ENCODE measurements at places on chromosomes 5 and 9.

DNA sequence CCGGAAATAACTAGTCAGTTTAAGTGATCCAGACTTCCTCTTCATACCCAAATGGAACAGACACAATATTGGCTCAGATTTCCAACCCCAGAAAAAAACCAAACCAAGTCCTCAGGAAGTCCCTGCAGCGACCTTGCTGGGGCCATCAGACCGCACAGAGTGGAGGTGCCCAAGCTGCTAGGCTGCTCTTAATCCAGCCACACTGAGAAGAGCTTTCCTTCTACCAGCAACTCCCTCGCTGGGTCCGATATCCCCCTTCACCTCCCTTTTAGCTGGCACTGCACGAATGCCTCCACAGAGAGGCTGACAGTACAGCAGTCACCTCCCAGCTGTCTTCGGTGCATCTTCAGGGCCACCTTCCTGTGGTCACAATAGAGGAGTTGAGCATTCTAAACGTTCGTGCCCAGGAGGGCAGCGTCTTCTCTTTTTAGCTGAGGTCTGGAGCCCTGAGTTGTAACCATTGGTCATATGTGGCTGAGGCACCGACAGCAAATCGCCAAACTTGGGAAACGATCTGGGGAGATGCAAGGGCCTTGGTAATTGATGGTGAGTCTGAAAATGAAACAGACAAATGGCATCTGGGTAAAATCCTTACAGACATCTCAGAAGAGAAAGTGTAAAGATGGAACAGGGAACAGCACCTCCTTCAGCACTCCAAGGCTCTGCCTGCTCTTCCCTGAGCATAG is 5.7 kb downstream of the NAIF1 start:
- no peak for DNase-seq

DNA sequence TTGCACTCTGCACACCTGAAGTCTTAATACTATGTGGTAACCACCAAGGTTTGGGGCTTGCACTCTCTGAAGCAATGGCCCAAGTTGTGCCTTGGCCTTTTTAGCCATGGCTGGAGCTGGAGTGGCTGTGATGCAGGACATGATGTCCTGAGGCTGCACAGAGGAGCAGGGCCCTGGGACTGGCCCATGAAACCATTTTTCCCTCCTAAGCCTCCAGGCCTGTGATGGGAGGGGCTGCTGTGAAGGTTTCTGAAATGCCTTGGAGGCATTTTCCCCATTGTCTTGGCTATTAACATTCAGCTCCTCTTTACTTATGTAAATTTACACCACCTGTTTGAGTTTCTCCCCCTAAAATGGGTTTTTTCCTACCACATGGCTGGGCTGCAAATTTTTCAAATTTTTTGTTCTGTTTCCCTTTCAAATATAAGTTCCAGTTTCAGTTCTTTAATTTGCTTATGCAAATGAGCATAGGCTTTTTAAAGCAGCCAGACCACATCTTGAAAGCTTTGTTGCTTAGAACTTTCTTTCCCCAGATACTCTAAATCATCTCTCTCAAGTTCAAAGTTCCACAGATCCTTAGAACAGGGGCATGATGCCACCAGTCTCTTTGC is 237.4 kb upstream of the DMAC1 start:
- no peak for DNase-seq

GRCh38 chr5:165139262-165139661 is 1633.8 kb downstream of the MAT2B start:
- no peak for DNase-seq

DNA sequence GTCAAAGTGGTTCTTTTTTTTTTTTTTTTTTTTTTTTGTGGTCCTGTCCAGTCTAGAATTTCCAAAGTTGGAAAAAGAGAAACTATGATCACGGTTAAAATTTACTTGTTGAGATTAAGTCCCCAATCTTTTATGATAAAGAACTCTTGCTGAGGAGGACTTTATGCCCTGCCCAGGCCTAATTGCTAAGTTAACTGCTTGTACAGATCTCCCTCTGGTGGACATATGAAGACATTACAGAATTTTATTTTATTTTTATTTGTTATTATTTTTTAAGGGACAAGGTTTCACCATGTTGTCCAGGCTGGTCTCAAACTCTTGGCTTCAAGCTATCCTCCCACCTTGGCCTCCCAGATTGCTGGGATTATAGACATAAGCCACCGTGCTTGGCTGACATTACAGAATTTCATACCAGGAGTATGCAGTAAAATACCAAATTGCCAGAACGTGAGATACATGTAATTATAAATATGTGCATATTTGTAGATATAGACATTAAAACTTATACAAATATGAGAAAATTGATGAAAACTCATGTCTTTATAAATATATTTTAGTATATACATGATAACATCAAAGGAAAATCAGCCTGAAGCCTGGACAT is 91.2 kb downstream of the RFK start:
- DNase-seq: peak; percentile 79

DNA sequence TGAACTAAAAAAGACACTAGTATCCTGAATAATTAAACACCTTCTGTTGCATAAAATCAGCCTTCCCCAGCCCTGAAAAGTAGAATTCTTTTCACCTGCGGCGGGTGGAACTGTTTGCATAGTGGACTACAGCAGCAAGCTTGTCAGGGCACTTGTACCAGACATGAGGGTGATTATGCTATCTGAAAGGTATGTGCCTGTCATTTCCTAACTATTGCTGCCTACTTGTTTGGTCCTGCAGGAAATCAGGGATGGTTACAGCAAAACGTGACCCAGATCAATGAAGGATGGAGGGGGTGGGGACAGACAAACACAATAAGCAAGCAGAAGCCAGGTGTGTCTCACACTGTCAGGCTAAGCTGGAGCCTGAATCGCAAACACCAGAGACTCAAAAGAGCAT is 385.6 kb downstream of the MLLT3 start:
- no peak for DNase-seq

- DNase-seq: no peak
These were observed 16.1 kb upstream of the CRB2 start for GRCh38 chr9:123339666-123340510.

DNA sequence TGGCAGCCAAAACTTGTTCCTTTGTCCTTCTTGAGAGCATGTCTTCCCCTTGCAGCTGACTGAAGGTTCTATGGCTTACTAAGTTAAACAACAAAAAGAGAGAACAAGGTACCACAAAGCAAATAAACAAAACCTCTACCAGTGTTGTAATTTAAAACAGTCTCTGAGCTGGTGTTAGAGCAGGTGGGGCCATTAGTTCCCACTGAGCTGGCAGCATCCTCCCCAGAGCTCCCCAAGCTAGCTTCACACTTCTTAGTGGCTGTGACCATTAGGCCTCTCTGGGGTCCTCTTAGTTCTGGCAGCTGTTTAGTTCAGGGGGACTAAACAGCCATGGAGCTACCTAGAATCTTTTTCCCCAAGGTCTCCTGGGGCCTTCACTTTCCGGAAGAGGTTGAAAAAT is 128.6 kb upstream of the ELL2 start:
- DNase-seq: no peak

GRCh38 chr5:42745426-42745825 is 11.2 kb upstream of the CCDC152 start:
- peak; percentile 36 for DNase-seq

DNA sequence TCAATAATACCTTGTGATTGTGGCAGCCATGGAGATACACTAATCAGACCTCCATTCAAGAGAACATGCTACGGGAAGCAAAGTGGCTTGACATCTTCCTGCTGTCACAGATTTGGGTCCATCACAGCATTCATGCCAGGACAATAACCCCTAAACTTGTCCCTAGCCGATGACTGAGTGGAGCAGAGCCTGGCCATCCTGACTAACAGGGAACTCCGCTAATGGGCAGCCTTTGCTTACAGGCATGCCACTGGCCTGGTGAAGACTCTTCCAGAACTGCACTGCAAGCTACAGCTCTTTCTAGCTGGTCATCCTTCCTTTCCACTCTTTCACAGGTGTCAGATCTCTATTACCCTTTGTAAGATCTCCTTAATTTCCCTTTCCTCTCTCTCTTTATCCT is 16.0 kb downstream of the FAM174A start:
- DNase-seq: no peak

GRCh38 chr5:23525751-23526150 is 18.3 kb downstream of the PRDM9 start:
- no peak for DNase-seq

DNA sequence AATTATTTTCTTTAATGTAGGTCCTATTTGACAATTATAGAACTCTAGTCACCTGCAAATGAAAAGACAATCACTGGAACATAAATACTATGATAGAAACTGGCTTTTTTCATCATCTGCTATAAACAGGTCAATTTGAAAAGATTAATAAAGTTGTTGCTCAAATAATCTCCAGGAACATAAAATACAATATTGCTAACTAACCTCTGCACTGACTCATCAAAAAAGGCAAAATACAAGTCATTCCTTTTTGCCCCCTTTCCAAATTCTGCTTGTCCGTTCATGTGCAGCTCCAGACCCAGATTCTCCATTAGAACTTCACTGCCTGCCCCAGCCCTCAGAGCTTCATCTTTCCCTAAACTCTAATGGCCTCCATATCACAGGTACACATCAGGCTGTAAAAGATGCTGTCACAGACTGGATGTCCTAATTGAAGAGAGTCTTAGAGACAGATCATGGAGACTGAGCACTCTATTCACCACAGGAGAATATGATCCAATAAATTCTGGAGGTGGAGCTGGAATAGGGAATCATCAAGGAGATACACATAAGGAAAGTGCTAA is 1.6 kb downstream of the DCTN4 start:
- no peak for DNase-seq

DNA sequence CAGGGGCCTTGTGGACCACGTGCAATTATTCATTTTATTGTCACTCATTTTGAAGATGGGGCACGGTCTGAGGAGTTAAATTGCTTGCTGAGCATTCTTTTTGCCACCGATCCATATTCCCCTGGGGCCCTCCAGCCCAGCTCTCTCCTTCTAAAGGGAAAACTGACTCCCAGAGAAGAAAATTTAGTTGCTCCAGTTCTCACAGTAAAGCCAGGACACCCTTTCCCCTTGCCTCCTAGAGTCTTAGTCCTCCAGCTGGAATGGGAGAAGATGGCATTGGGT is 1.0 kb upstream of the PANK3 start:
- DNase-seq: no peak

DNA sequence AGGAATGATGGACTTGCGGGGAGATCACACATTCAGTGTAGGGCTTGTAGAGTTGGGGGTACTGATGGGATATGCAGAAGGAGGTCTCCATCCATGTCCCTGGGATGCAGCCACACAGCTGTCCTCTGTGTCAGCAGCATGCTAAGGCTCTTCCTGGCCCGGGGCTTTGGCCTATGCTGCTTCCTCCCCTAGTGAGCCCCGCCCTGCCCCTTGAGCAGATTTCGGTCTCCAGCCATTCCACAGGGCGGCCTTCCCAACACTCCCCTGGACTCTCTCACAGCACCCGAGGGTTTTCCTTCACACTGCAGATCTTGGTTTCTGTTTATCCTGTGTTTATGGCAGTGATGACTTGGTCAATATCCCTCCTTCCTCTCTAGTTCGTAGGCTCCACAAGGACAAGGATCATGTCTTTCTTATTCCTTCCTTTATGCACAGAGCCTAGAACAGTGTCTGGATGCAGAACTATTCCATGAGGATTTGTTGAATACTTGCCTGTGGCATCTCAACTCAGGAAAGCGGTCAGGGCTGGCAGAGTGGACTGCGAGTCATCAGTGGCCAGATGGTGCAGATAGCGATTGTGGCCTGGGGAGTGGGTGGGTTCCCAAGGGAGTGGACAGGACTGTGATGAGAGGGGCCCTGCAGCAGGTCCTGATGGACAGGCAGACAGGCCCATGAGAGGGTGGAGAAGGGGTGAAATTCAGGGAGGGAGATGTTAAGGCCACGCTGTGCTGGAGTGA is 114.2 kb downstream of the RGS3 start:
- no peak for DNase-seq

DNA sequence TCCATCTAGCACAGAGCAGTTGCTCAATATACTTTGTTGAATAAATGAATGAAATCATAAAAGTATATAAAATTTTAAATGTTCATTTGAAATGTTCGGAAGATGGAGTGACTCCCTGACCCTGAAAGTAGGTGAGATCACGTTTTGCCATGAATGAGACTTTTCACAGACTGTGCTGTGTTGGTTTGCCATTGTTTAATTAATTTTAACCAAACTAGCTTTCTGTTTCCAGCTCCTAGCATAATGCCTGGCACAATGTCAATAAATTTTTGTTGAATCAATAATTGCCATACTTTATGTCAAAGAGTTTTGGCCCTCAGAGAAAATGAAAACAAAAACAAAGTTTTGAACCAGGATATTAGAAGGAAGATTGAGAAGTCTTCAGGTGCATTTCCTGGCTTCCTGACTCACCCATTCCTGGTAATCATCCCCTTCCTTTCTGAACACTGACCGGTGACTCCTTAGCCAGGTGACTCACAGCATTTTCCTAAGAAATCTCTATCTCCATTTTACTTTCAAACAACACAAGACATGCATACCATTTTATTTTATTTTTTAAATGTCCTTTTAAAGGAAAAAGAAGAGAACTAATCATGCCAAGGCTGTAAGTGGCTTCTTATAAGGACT is 15.1 kb downstream of the SLC28A3 start:
- no peak for DNase-seq

DNA sequence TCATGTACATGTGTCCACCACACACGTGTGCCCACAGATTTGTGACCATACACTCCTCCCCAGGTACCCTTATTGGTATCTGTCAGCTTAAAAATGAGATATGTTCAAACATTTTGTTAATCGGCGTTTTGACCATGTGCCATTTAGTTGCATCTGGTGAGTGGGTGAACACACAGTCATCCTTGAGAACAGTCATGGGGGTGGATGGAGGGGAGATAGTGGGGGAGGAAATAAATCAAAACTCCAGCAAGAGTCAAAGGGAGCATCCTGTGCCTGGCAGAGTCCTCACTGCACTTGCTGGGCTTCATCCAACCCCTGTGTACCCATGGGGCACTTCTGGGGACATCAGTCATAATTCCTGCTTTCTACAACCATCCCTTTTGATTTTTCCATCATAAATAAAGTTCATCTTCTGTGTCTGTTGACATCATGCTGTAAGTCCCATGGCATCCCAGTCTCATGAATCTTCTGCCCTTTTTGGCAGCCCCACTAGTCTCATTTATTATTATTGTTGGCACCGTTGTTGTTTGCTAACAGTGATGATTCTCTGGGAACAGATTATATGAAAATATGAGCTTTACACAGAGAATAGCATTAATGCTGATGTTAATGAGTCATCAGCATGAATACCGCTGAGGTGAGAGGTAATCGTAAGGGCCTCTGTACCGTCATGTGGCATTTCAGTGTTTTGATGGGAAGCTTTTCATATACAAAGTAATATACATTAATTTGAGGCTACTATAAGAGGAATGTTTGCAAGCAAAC is 24.4 kb upstream of the CLK4 start:
- no peak for DNase-seq

DNA sequence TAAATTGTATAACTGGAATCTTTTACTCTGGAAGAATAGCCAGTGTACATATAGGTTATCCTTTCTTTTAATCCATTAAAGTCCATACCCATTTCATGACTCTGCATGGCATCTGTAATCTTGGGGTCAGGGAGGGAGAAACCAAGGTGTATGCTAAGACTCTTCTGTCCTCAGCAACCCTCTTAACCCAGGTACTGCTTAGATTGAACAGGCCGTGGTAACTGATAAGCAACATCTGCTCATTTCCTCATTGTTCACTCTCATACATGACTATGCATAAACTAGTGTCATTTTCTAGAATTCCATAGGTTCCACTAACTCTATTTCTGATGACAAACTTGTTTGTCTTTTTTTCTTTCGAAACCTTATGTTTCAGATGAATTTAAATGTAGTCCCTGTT is 69.3 kb upstream of the IFNE start:
- DNase-seq: peak; percentile 18
